ENCODE measurements at places on chromosomes 7 and 10. TPM values are rescaled to one million over a fixed set of nuclear protein-coding genes. Genes with fewer than 3 reads are reported as not detected.

UFSP1 gene
- total RNA-seq, result 2.7 TPM

- no peak for DNase-seq
These were observed 380.6 kb downstream of the PHTF2 start for GRCh38 chr7:78179211-78179610.

- DNase-seq, result peak; percentile 52
These were observed 105.7 kb downstream of the DNAJB6 start for GRCh38 chr7:157442456-157442855.

GRCh38 chr10:103254538-103255325, 9.0 kb downstream of the RPEL1 start:
- DNase-seq, result no peak

DNA sequence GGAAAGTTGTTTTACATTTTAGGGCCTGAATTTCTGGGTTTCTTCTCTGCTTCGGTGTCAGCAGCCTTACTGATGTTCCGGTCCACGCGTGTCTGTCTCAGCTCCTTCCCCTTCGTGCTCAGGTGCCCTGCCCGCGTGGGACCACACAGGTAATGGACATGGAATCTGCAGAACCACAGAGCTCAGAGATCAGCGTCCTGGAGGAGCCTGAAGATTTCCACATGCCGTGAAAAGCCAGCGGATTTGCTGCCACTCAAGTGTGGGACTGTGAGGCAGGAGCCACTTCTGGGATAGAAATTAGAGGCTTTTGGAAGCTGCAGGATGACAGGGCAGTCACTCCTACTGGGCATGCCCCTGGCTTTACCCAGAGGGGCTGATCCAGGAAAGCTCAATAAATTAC, 666.1 kb upstream of the FOXK1 start:
- DNase-seq, result no peak

ZNF655 gene
- 75.5 TPM for total RNA-seq

SPDYE9 gene
- total RNA-seq, result not detected

- no peak for DNase-seq
These were observed 616.4 kb downstream of the SDK1 start for GRCh38 chr7:3917436-3917835.

UCMA gene
- total RNA-seq, result not detected

DNA sequence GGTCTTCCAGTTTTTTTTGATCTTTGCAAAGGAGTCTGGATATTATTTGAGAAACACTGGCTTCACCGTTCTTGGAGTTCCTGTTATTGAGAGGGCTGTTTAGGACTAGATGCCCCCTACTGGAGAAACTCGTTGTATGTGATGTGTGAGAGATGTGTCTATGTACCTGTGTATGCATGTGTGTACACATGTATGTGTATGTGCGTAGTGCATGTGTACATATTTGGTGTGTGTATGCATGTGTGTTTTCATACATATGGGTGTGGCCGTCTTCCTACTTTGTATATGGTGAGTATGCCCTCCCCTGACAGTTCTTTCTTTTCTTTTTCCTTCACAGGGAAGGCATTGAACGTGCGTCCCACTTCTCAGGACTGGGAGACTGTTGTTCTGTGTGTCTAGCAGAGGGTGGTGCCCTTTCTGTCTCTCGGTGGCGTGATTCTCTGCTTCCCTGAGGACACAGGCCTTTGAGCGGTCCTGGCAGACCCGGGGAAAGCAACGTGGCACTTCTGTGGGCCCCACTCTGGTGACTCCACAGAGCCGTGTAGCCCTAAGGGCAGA, 3.0 kb upstream of the CALHM3 start:
- DNase-seq, result no peak

GRCh38 chr7:105677817-105678573, 96.7 kb upstream of the EFCAB10 start:
- peak; percentile 78 for DNase-seq

FKBP6 gene
- total RNA-seq, result not detected

DNA sequence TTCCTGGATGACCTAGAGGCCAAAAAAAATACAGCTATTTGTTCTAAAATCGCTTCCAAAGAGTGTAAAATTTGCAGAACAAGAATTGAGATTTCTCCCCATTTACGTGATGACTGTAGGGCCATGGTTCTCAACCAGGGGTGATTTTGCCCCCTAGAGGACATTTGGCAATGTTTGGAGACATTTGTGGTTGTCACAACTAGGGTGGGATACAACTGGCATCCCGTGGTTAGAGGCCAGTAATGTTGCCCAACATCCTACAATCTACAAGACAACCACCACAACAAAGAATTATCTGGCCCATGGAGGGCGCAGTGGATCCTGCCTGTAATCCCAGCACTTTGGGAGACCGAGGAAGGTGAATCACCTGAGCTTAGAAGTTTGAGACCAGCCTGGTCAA, 22.8 kb upstream of the MALSU1 start:
- DNase-seq, result no peak

ABCB1 gene
- total RNA-seq, result 4.1 TPM

GRCh38 chr10:128027306-128027705, 98.9 kb downstream of the MKI67 start:
- DNase-seq, result no peak

DNA sequence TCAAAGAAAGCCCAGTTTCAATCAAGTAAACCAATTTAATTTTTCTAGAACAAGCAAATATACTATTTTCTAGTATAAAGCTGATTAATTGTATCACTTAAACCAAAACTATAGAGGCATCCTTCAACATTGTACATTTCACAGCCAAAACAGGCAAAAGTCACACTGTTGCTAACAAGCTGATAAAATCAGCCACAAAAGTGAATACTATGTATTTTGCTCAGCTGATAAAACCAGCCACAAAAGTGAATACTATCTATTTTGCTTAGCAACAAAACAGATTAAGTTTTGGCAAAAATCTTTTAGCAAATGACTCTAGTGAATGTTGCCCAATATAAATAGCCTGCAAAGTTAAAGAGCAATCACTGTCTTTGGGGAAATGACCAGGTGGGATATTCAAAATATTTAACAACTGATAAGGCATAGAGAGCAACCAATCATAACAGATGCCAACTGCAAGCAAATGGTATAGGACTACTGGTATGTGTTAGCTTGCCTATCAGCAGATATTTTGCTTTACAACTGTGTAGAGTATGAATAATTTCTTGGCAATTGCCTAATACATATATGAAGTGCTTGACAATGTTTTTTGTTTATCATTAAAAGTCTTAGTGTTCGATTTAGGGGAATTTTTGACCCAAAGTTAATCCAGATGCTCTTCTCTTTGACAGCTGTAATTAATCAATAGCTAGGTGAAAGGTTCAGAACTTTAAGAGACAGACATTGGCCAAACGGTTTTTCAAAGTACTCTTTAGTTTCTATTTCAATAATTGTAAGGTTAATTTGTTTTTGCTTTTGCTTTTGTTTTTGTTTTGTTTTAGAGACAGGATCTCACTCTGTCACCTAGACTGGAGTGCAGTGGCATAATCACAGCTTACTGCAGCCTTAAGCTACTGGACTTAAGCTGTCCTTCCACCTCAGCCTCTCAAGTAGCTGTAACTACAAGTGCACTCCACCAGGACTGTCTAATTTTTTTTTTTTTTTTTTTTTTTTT, 44.4 kb upstream of the SP4 start:
- no peak for DNase-seq

DNA sequence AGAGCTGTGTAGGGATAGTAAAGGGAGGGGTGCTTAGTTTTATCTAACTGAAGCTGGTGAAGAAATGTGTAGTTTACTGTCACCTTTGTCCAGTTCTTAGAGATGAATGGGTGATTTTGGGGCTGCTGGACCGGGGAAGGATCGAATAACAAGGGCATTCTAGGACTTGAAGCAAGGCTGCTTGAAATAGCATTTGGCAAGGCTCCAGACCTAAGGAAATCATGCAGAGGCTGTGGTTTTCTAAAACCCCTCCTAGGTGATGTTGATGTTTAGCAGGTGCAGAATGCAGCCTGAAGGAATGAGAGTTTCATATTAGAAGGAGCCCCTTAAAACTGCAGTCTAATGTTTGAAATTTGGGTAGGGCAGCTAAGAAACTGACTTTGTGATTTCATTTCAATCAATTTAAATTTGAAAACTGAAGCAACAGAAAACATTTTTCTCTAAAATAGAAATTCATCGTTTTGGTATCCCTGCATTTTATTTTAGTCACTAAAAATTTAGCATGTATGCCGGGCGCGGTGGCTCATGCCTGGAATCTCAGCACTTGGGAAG, 68.5 kb downstream of the TET1 start:
- DNase-seq, result no peak

SNX10 gene
- 4.0 TPM for total RNA-seq

DNA sequence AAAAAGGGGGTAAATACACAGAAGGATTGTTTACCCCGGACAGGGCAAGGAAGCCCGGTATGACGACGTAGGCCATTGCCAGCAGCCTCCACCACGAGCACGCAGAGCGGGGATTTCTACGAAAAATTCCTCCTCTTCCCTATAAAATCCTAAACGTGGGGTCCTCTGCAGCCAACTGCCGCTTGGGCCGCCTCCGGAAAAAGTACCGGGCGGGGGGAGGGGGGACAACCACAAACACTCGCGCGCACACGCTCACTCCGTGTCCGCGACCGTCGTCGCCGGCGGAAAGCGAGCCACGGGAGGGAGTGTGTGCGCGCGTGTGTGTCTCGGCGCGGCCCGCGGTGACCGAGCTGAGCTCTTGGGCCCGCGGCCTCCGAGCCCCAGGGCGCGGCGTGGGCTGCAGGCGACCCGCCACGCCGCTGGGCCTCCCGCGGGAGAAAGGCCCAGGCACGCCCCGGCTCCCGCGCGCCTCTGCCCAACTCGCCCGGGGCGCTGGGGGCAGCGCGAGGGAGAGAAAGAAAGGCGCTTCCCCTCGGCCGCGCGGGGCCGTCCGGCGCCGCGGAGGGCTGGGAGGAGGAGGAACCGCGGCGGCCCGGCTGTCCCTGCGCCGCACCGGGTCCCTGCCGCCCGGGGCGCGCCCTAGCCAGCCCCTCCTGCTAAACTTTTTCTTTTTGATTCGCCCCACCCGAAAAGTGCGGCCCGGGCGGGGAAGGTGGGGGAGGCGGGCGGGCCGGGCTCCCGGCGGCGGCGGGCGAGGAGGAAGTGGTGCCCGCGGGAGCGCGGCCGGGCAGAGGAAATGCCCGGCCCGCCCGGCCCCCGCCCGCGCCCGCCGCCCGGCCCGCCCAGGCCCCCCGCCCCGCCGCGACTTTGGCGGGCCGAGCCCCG, 1.5 kb downstream of the CTBP2 start:
- peak; percentile 86 for DNase-seq

GRCh38 chr10:11898372-11899066, 75.4 kb downstream of the PROSER2 start:
- no peak for DNase-seq

DNA sequence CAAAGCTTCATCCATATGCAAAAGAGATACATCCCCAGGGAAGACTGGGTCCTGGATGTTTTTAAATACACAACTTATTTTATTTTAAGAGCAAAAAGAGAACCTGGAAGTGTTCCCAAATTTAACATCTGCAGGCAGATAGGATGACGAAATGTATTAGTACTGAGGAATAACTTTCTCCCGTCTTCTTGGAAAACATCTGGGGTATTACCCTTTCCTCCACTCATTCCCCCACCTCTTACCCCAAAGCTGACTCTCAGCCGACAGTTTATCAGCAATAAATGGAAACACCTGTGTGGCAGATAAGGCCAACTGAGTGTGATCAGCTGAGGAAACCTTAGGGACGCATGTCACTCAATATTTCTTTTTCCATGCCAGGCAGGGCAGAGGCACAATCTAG, 435.6 kb upstream of the NPVF start:
- DNase-seq, result no peak

DNA sequence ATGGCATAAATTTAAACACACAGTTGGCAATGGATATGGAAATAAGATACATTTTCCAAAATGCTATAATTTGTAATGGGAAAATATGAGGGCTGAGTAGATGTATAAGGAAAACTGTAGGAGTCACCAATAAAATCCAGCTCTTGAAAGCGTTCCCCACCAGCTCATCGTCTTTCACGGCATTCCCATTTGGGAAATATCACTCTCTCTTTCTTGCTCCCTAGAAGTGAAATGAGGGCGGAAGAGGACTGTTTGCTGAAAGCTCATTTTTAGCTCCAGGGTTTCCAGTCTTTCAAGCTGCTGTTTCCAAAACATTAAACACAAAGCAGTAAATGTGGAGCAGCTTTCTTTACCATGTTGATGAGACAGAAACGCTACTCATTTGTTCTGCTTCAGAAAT, 104.6 kb upstream of the SFMBT2 start:
- no peak for DNase-seq

GRCh38 chr10:87656431-87657072, 3.1 kb upstream of the PAPSS2 start:
- DNase-seq, result no peak

DNA sequence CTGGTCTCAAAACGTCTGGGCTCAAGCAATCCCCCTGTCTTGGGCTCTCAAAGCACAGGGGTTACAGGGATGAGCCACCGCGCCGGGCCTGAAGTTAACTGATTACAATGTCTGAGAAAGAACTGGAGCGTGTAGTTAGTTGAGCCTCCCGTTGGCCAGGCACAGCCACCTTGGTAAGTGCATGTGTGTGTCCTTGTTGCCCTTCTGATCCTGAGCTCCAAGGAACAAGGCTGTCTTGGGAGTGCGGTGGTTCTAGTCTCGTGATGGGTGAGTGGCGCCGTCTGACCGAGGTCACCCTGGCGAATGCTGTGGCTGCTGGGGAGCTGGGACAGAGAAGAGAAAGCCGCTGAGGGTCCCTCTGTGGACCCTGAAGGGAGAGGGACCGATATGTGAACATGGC, 50.5 kb downstream of the PITRM1 start:
- DNase-seq, result peak; percentile 68

NEUROG3 gene
- not detected for total RNA-seq

RADIL gene
- 5.0 TPM for total RNA-seq

TMEM213 gene
- not detected for total RNA-seq

- DNase-seq, result no peak
These were observed 167.1 kb downstream of the C7orf25 start for GRCh38 chr7:42744746-42745145.

CYP3A5 gene
- 1.8 TPM for total RNA-seq

DNA sequence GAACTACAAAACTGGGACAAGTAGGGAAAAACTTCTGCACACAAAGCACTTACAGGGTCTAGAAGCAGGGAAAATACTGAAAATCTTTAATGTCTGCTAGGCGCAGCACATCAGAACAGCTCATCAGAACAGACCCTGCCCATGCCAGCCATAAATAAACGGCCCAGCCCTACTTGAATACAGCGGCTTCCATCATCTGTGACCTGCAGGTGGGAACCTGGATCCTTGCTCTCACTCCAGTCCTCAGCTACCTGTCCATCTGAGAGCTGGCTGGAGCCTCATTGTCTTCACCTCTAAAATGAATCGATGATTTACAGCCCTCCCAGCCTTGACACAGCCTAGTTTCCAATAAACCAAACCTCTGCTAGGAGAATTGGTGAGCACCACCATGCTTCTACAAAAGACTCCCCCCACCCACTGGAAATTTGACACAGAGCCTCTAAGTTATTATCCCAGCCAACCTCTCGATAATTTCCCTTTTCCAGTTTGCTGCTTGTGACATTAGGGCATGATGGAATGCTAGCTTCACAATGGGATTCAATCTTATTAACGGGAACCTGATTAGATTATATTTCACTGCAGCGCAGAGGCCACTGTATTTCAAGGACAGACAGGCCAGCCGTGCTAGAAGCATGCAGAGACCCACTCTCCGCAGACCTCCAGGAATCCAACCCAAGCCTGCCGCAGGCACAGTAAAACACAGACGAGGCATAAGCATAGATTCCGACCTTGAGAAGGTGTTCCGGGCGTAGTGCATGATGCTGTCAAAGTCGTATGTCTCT, 61.6 kb upstream of the OPALIN start:
- no peak for DNase-seq
